Prostate gland (tissue), 2 donors: ENCODE measurements at places on chromosomes 4 and X. TPM values are rescaled to one million over a fixed set of nuclear protein-coding genes. Genes with fewer than 3 reads are reported as not detected.

The TMEM150C gene
- total RNA-seq: 30.0 TPM

The COL4A6 gene
- 16.7 TPM for total RNA-seq

The SYN1 gene
- 0.14 TPM for total RNA-seq

The GPR78 gene
- total RNA-seq: 0.45 TPM

The LRIT3 gene
- total RNA-seq: 0.11 TPM

The TRIM60 gene
- not detected for total RNA-seq

The TKTL2 gene
- total RNA-seq: not detected

The IL13RA2 gene
- total RNA-seq: 5.2 TPM

The SLC6A8 gene
- total RNA-seq: 25.4 TPM

The RIPPLY1 gene
- not detected for total RNA-seq

The OR13H1 gene
- not detected for total RNA-seq

The S100P gene
- 7.3 TPM for total RNA-seq

The SCRG1 gene
- total RNA-seq: 0.14 TPM

- H3K27ac ChIP-seq: no peak overlapping the region
- peak overlapping the region; percentile 31 for H3K4me3 ChIP-seq
- no peak for DNase-seq
These were observed 1.3 kb downstream of the NEUROG2 start for GRCh38 chr4:112514647-112515197.

DNA sequence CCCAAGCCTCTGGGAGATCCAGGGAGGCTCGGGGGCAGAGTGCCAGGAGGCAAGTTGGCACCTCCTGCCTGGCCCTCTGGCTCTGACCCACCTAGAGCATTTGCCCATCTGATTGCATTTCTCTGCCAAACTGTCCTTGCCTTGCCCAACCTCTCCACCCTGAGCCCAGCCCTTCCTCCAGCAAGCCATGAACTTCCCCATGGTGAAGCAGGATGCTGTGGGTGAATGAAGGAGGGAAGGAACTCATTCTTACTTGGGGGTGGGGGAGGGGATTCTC, 9.3 kb upstream of the CNGA2 start:
- no peak overlapping the region for H3K27ac ChIP-seq
- no peak overlapping the region for H3K4me3 ChIP-seq
- H3K27me3 ChIP-seq: no peaks in the 10 kb centered on the region
- H3K36me3 ChIP-seq: no peaks in the 10 kb centered on the region
- DNase-seq: no peak
- no peaks in the 10 kb centered on the region for H3K4me1 ChIP-seq

GRCh38 chr4:24174602-24175001, 284.8 kb upstream of the PPARGC1A start:
- H3K4me1 ChIP-seq: no peaks in the 10 kb centered on the region
- DNase-seq: no peak
- no peak overlapping the region for H3K4me3 ChIP-seq

GRCh38 chrX:84188320-84188834, 378 bp upstream of the RPS6KA6 start:
- no peaks in the 10 kb centered on the region for H3K27me3 ChIP-seq
- H3K4me1 ChIP-seq: no peaks in the 10 kb centered on the region
- no peaks in the 10 kb centered on the region for H3K36me3 ChIP-seq
- peak overlapping the region; percentile 44 for H3K4me3 ChIP-seq

GRCh38 chr4:183588169-183588675, 70.8 kb downstream of the RWDD4 start:
- H3K4me1 ChIP-seq: no peaks in the 10 kb centered on the region
- peak; percentile 58 for DNase-seq
- H3K27me3 ChIP-seq: no peaks in the 10 kb centered on the region

DNA sequence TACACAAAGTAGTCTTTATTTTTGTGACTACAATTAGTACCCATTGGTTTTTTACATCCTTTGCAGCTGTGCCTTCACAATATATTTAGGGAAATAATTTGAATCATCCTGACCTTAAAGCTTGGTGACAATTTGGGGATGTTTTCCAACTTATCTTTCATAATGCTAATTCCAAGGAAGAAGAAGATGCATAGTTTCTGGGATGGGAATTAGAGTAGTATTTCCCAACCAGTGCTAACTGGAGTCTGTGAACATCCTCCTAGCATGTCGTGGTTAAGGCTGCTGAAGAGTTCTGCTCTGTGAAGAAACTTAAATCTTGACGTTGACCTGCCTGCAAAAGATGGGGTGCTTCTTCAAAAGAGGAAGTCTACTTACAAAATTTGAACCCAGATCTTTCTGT, 173.5 kb downstream of the ANK2 start:
- no peaks in the 10 kb centered on the region for H3K4me1 ChIP-seq
- H3K36me3 ChIP-seq: no peaks in the 10 kb centered on the region
- H3K27ac ChIP-seq: no peak overlapping the region
- no peaks in the 10 kb centered on the region for H3K27me3 ChIP-seq
- H3K4me3 ChIP-seq: no peak overlapping the region
- DNase-seq: no peak

DNA sequence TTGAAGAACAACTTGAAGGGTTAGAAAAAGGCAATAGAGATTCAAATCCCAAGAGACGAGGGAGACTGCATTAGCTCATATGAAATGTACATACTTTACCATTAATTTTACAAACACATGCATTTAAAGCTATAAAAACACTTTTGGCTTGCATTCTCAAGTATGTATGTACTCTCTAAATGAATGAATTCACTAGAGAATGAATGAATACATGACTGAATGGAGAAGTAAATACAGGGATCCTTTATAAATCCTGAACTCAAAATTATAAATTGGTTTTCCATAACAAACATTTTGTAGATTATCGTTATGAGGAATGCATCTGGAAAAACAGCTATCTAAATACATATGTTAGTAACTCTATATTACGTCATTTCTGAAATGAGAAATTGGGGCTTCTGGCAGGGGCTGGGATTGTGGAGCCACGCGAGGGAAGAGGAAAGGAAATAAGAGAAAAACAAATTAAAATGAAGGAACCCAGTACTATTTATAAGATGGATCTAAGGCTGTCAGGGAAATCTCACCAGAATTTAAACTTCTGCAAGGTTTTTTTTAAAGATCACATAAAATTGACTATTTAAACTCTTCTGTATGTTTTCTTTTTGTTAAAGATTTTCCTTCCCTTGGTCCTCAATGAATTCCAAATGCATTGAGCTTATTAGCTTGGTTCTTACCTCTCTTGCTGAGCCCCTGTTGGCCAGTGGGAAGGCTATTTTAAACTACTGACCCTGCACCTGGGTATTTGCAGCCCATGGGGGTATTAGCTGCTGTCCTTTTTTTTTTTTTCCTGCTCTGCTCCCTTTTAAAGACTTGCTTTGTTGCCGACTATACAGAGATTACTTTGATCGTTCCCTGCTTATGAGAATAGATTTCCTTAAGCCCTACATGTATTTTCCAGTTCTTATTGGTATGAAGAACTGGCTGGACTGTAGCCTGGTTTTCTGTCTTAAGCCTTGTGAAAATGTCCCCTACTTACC, 207.8 kb downstream of the ADGRL3 start:
- no peak overlapping the region for H3K27ac ChIP-seq
- H3K36me3 ChIP-seq: no peaks in the 10 kb centered on the region
- DNase-seq: no peak
- no peak overlapping the region for H3K4me3 ChIP-seq
- H3K4me1 ChIP-seq: no peaks in the 10 kb centered on the region
- no peaks in the 10 kb centered on the region for H3K27me3 ChIP-seq

DNA sequence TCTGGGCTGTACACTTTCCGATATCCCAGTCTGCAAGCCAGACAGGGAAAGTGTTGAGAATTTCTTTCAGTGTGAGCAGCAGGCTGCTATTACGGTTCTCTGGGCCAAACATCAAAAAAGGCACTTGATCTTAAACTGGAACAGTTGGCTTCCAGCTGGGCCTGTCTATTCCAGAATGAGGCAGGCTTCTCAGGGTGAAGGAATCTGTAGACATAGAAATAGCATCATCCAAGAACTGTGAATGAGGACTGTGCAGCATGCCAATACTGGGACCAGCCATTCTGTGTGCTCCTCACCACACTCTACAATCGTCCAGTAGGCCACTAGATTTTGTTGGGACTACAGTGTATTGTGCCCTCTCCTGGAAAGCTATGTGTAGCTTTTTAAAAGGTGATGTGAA, 31.1 kb downstream of the ART3 start:
- no peak overlapping the region for H3K27ac ChIP-seq
- no peaks in the 10 kb centered on the region for H3K36me3 ChIP-seq
- no peak for DNase-seq
- H3K4me1 ChIP-seq: no peaks in the 10 kb centered on the region
- no peaks in the 10 kb centered on the region for H3K27me3 ChIP-seq
- H3K4me3 ChIP-seq: no peak overlapping the region

- H3K27me3 ChIP-seq: no peaks in the 10 kb centered on the region
- no peak overlapping the region for H3K4me3 ChIP-seq
These were observed 129.7 kb downstream of the PLS3 start for GRCh38 chrX:115690511-115691216.

- no peak overlapping the region for H3K4me3 ChIP-seq
- no peak overlapping the region for H3K27ac ChIP-seq
- no peaks in the 10 kb centered on the region for H3K4me1 ChIP-seq
- no peak for DNase-seq
These were observed 29.1 kb downstream of the TTC29 start for GRCh38 chr4:146916479-146917076.

DNA sequence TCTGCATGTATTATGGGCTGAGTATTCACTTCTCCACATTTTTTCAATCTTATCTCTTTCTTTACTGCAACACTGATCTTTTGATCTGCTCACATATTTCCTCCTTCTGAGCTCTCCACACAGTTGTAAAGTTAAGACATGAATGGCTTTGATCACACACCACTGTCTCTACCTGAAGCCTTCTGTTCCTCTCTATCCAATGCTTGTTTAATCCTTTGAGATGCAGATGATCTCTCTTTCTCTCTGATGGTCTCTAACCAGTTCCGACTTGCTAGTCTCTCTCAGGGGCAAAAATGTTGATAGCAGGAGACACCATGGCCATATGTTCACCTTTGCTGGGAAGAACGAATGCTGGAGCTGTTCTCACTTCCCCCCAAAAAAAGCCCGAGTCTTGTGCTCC, 162.4 kb downstream of the UNC5C start:
- H3K4me1 ChIP-seq: no peaks in the 10 kb centered on the region
- no peak for DNase-seq
- H3K27ac ChIP-seq: no peak overlapping the region
- no peak overlapping the region for H3K4me3 ChIP-seq
- H3K36me3 ChIP-seq: no peaks in the 10 kb centered on the region

DNA sequence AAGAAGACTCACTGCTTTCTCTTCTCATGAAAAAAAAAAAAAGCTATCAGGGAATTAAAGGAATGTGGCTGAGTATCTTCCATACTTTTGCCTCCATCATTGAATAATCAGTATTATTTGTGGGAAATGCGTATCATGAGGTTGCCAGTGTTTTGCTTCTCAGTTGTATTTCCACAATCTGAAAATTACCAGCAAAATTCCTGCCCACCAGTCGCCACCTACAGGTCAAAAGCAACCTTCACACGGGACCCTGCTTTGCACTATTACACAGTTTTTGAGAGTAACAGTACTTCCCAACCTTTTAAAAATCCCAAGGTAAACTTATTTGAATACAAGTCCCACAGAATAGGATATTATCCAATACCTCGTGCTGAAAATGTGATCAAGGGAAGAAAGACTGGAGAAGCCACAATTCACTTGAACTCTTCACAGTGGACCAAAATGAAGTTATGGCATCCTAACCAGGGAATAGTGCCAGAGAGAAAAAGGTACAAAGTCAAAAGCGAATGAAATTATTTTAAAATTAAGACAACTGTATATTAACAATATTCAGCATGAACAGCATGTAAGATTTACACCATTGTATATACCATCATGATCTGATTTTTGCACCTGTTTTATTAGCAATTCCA, 30.4 kb downstream of the PGRMC1 start:
- H3K4me3 ChIP-seq: no peak overlapping the region
- H3K4me1 ChIP-seq: no peaks in the 10 kb centered on the region
- no peak overlapping the region for H3K27ac ChIP-seq
- no peaks in the 10 kb centered on the region for H3K36me3 ChIP-seq

DNA sequence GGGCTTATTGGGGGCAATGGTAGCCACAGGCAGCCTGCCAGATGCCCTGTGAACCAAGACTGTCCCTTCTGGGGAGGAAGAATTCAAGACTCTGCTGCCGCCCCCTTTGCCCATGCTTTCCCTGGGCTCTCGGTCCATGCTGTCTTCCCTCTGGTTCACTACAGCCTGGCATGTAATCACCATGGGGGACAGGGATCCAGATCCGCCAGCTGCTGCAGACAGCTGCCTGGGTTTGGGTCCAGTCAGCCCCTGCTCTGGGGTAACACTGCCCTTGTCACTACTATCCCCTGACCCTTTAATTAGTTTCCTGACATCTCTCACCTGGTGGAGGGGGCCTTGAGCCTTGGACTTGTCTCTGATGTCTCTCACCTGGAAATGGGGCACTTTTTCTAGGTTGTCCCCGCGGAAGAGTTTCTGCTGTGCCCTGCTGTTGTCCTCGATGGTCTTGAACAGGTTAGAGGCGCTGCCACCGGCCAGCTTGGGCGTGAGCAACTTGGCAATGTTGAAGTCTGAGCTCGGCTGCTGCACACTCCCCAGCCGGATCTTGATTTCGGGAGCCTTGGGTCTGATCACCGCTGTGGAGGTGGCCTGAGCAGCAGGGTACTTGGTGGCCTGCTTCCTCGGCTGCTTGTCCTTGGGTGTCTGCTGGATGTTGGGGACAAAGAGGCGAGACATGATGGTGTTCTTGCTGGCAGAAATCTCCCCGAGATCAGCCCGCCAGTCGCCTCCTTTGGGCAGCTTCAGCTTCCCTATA, 6.4 kb downstream of the C4orf54 start:
- no peaks in the 10 kb centered on the region for H3K27me3 ChIP-seq
- H3K27ac ChIP-seq: no peak overlapping the region
- no peak for DNase-seq
- H3K4me3 ChIP-seq: no peak overlapping the region

- DNase-seq: no peak
- H3K27ac ChIP-seq: peak overlapping the region; percentile 76
- H3K4me1 ChIP-seq: no peaks in the 10 kb centered on the region
- peak overlapping the region; percentile 35 for H3K4me3 ChIP-seq
These were observed 14.6 kb downstream of the NDUFB11 start for GRCh38 chrX:47129899-47130358.

DNA sequence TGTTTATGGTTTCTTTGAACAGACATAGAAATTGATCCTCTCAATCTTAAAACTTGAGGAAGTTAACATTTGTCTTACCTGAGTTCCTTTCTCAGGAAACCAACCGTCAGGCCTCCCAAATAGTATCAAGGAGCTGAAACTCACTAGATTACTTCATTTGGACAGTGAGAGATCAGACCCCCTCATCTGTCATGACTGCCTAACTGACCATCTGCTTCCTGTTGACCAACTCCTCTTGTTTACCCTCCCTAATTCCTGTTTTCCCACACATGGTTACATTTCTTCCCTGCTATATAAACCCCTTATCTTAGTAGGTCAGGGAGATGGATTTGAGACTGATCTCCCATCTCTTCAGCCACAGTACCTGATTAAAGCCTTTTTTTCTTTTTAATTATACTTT, 46.2 kb upstream of the NMU start:
- H3K36me3 ChIP-seq: no peaks in the 10 kb centered on the region
- no peak overlapping the region for H3K4me3 ChIP-seq
- DNase-seq: no peak
- no peak overlapping the region for H3K27ac ChIP-seq

- H3K36me3 ChIP-seq: no peaks in the 10 kb centered on the region
- no peak for DNase-seq
- no peaks in the 10 kb centered on the region for H3K27me3 ChIP-seq
- H3K4me1 ChIP-seq: no peaks in the 10 kb centered on the region
- H3K4me3 ChIP-seq: no peak overlapping the region
These were observed 80.6 kb upstream of the DHX15 start for GRCh38 chr4:24664956-24665355.

- no peak overlapping the region for H3K27ac ChIP-seq
- no peak overlapping the region for H3K4me3 ChIP-seq
- H3K4me1 ChIP-seq: no peaks in the 10 kb centered on the region
- no peaks in the 10 kb centered on the region for H3K27me3 ChIP-seq
These were observed 4.8 kb upstream of the SCOC start for GRCh38 chr4:140368686-140369085.
